ENCODE measurements at places on chromosomes 2 and 18. TPM values are rescaled to one million over a fixed set of nuclear protein-coding genes. Genes with fewer than 3 reads are reported as not detected.
A peak's percentile ranks its signal among the peaks of the same experiment; 100 is the strongest.

- no peaks in the 10 kb centered on the region for H3K4me1 ChIP-seq
- DNase-seq: peak; percentile 39
- no peak overlapping the region for H3K4me3 ChIP-seq
- no peaks in the 10 kb centered on the region for H3K27me3 ChIP-seq
Measured at GRCh38 chr18:78782951-78783563, 196.6 kb upstream of the SALL3 start.

DNA sequence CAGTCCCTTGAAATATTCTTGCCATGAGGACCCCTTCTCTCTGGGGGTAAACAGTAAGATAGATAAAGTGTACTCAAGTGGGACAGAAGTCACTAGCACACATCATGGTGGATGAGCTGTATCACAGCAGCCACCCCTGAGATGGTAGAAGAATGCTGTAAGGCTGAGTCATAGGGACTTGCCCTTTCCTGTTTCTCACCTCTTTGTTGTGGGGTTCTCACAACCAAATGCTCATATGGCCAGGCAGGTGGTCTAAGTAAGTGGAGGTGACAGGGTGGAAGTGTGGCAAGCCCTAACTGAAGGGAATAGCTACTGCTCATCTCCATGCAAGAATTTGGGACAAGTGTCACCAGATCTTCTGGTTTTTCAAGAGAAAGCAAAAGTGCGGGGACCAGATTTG lies 202.7 kb upstream of the SLC14A2 start:
- no peak for DNase-seq
- H3K36me3 ChIP-seq: no peaks in the 10 kb centered on the region
- H3K4me3 ChIP-seq: no peak overlapping the region
- no peaks in the 10 kb centered on the region for H3K27me3 ChIP-seq
- H3K4me1 ChIP-seq: no peaks in the 10 kb centered on the region

GRCh38 chr2:199932312-199932855 lies 21.3 kb downstream of the C2orf69 start:
- H3K27me3 ChIP-seq: no peaks in the 10 kb centered on the region
- peaks cover 4% of the 10 kb centered on the region for H3K36me3 ChIP-seq
- H3K4me3 ChIP-seq: no peak overlapping the region
- H3K27ac ChIP-seq: no peak overlapping the region
- DNase-seq: no peak

DNA sequence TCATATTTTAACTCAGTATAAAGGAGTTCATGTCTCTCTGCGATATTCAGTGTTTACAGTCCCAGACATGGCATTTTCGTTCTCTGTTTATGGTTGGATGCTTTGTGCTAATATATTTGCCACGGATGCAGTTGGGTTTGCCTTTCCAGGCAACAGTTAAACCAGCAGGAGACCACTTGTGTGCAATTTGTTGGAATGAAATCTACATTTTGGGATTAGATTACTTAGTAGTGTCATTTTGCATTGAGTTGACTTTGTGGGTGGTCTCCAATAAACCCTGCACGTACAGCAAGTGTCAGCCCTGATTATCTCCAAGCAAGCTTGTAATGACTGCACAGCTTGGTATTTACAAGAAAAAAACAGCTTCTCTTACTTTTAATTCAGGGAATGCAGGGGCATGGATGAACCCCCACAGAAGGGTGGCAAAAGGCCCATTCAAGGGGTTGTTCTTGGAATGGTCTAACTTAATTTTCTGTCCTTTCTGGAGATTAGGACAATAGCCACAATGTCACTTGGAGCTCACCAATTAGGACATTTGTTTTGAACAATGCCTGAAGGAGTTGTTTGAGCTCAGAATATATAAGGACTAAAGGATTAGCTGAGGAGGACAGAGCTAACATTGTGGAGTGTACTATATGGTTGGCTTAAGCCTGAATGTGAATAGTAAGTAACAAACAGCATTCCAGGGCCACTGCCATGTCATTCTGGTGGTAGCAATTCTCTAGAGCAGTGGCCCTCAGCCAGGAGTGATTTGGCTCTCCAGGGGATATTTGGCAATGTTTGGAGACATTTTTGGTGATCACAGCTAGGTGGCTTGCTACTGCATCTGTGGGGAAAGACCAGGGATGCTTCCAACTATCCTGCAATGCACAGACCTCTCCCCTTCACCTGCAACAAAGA lies 121.5 kb downstream of the SLC4A3 start:
- H3K4me3 ChIP-seq: no peak overlapping the region
- H3K27me3 ChIP-seq: no peaks in the 10 kb centered on the region
- no peaks in the 10 kb centered on the region for H3K36me3 ChIP-seq
- H3K4me1 ChIP-seq: no peaks in the 10 kb centered on the region
- H3K27ac ChIP-seq: no peak overlapping the region
- no peak for DNase-seq

DNA sequence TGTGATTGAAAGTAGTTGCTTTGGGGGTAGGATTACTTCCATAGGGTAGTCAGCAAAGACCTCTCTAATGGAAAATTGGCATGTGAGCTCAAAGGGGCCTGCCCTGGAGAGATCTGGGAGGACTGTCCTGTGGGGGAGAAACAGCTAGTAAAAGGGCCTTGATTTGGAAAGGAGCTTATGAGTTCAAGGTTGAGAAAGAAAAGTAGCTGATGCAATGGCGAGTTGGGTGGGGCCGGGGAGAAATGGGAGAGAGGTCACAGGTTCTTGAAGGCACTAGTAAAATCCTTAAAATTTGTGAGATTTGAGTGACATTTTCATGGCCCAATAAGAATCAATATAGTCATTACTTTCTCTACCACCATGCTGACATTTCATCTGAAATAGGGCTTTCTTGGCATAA lies 82.0 kb upstream of the CCDC195 start:
- DNase-seq: no peak
- no peak overlapping the region for H3K4me3 ChIP-seq
- H3K4me1 ChIP-seq: no peaks in the 10 kb centered on the region
- no peak overlapping the region for H3K27ac ChIP-seq
- H3K27me3 ChIP-seq: no peaks in the 10 kb centered on the region

The ALKAL2 gene
- total RNA-seq: not detected

The LIMS4 gene
- total RNA-seq: 9.9 TPM
